ENCODE measurements at places on chromosomes 7 and 10. TPM values are rescaled to one million over a fixed set of nuclear protein-coding genes. Genes with fewer than 3 reads are reported as not detected.
A peak's percentile ranks its signal among the peaks of the same experiment; 100 is the strongest.

GRCh38 chr7:37912756-37913155 lies 3.9 kb downstream of the SFRP4 start:
- H3K27me3 ChIP-seq = no peaks in the 10 kb centered on the region
- DNase-seq = no peak
- H3K36me3 ChIP-seq = no peaks in the 10 kb centered on the region

DNA sequence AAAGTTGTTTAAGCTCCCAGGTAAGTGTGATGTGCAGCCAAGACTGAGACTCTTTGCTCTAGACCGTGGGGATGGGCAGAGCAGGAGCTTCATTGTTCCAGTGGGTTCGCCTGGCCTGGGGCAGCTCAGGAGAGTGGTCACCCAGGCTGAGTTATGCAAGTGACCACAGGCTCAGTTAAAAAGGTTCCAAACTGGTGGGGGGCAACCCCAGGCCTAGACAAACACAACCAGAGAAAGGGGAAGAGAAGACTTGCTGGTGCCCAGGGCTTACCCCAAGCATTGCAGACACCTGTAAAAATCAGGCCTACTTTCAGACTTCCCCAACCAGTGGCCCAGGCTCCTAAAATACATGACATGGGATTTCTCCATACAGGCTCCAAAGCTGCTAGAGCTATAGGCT lies 21.6 kb downstream of the CREB3L2 start:
- no peaks in the 10 kb centered on the region for H3K27me3 ChIP-seq
- H3K36me3 ChIP-seq = no peaks in the 10 kb centered on the region
- H3K4me1 ChIP-seq = peaks cover 81% of the 10 kb centered on the region
- peak overlapping the region; percentile 76 for H3K27ac ChIP-seq

DNA sequence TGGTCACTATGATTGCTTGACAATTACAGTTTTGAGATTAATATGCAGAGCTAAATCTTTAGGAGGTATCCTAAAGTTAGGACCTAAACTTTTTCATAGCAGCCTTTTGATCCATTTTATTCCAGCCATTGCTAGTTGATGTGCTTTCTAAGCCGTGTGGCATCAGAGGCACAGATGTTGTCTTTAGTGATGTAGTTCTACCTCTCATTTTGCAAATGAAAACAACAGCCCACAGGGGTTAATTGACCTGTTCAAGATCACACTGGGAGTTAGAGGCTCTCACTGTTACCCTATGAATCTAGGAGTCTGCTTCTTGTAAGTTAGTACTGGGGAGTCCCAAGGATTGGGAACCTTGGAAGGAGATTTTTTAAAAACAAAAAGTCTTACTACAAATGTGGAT lies 10.6 kb downstream of the AUTS2 start:
- peaks cover 15% of the 10 kb centered on the region for H3K4me1 ChIP-seq
- H3K4me3 ChIP-seq = no peak overlapping the region
- no peak for DNase-seq
- no peak overlapping the region for H3K27ac ChIP-seq
- H3K27me3 ChIP-seq = no peaks in the 10 kb centered on the region
- H3K36me3 ChIP-seq = no peaks in the 10 kb centered on the region

DNA sequence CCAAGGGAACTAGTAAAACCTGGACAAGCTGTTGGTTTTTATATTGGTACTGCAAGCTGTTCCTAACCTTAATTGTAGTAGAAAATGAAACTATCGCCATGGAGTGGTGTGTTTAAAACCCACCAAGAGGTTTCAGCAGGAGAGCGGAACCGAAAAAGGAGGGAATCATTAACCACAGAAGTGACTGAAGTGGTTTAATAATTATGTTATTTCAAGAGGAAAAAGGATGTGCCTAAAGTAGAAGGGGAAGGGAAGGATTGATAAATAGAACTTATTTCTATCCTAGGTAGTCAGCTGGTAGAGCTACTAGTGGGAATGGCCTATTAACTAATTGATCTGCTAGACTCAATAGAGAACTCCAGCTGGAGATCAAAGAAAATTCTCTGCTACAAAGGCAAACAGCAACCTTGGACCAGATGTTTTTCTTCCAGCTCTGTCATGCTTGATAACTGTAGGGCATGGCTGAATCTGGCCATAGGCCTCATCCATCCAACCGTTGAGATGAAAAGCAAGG lies 91.8 kb downstream of the BAMBI start:
- H3K27ac ChIP-seq = no peak overlapping the region
- no peak overlapping the region for H3K4me3 ChIP-seq
- H3K4me1 ChIP-seq = no peaks in the 10 kb centered on the region
- H3K36me3 ChIP-seq = no peaks in the 10 kb centered on the region

GRCh38 chr7:100745184-100745583 lies 11.8 kb downstream of the ZAN start:
- peaks cover 12% of the 10 kb centered on the region for H3K27me3 ChIP-seq
- no peak overlapping the region for H3K4me3 ChIP-seq
- H3K27ac ChIP-seq = no peak overlapping the region
- H3K36me3 ChIP-seq = no peaks in the 10 kb centered on the region
- no peaks in the 10 kb centered on the region for H3K4me1 ChIP-seq

ZNHIT1 gene
- 88.5 TPM for total RNA-seq

ASZ1 gene
- total RNA-seq = not detected

GRCh38 chr10:103690281-103690680 lies 165.1 kb downstream of the SH3PXD2A start:
- no peak overlapping the region for H3K27ac ChIP-seq
- H3K36me3 ChIP-seq = no peaks in the 10 kb centered on the region
- H3K4me1 ChIP-seq = peaks cover 26% of the 10 kb centered on the region
- DNase-seq = no peak

- H3K4me3 ChIP-seq = no peak overlapping the region
- DNase-seq = no peak
- H3K27me3 ChIP-seq = no peaks in the 10 kb centered on the region
- no peak overlapping the region for H3K27ac ChIP-seq
- H3K4me1 ChIP-seq = peaks cover 12% of the 10 kb centered on the region
These were observed 137.0 kb downstream of the CNNM2 start for GRCh38 chr10:103055105-103055504.

GRCh38 chr7:115632636-115633035 lies 397.9 kb downstream of the TFEC start:
- DNase-seq = no peak
- H3K27ac ChIP-seq = no peak overlapping the region
- no peak overlapping the region for H3K4me3 ChIP-seq
- no peaks in the 10 kb centered on the region for H3K36me3 ChIP-seq
- H3K4me1 ChIP-seq = no peaks in the 10 kb centered on the region
- H3K27me3 ChIP-seq = no peaks in the 10 kb centered on the region

- no peak overlapping the region for H3K4me3 ChIP-seq
- no peaks in the 10 kb centered on the region for H3K27me3 ChIP-seq
- DNase-seq = no peak
- H3K36me3 ChIP-seq = no peaks in the 10 kb centered on the region
- H3K27ac ChIP-seq = no peak overlapping the region
These were observed 700.3 kb downstream of the TNS3 start for GRCh38 chr7:46881507-46882127.

DNA sequence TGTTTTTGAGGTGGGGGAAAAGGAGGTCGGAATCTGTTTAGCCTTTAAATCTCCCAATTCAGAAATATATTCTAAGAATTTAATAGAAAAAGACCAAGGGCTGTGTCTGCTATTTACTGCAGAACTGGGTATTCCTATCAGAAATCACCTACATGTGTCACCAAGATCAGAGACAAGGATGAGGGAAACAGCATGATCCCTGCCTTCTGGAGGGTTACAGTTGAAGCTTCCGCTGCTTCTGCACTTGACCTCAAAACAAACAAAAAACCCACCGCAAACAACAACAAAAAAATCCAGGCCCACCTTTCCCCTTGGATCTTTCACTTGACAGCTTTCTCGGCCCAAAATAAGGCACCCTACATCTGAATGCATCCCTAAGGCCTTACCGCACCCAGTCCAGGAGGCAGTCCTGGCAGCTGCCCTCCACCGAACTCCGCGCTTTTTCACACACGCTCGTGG lies 750 bp upstream of the CDK14 start:
- H3K4me1 ChIP-seq = no peaks in the 10 kb centered on the region
- peak overlapping the region; percentile 84 for H3K4me3 ChIP-seq
- no peaks in the 10 kb centered on the region for H3K36me3 ChIP-seq
- peak overlapping the region; percentile 85 for H3K27ac ChIP-seq
- no peak for DNase-seq

GRCh38 chr7:2202901-2203765 lies 29.6 kb downstream of the MAD1L1 start:
- no peaks in the 10 kb centered on the region for H3K27me3 ChIP-seq
- H3K4me3 ChIP-seq = no peak overlapping the region
- peaks cover 12% of the 10 kb centered on the region for H3K36me3 ChIP-seq
- peak; percentile 67 for DNase-seq

ST8SIA6 gene
- 1.4 TPM for total RNA-seq

LIPN gene
- 1.4 TPM for total RNA-seq

Data from sigmoid colon (tissue), 7 donors.